ENCODE measurements at places on chromosomes 11 and 22.

- no peak for DNase-seq
Measured at GRCh38 chr11:76335842-76336241, 45.1 kb downstream of the THAP12 start.

DNA sequence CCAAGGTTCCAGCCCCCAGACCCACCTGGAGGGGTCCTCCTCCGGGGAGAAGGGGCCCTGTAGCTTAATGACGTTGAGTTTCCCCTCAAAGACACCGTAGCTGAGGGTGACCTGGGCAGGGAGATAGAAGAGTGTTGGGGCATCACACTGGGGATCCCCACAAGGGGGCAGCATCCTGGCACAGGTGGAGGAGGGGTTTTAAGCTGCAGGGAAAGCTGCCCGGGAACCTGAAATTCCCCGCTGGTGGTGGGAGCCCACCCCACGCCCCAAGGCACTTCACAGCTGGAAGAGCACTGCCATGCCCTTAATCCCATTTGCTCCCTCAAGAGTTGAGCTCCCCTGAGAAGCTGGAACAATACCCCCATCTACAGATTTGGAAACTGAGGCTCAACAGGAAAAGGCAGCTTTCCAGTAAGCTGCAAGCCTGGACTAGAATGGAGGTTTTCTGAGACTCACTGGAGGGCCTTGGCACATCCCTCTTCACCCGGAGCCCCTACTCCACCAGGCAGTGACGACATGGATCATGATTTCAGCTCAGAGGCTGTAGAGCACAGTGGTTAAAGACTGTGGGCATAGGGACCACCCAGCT, 13.7 kb downstream of the MFNG start:
- no peak for DNase-seq

- peak; percentile 10 for DNase-seq
Measured at GRCh38 chr11:116175707-116176106, 597.1 kb downstream of the BUD13 start.

GRCh38 chr22:30314915-30315314, 11.8 kb downstream of the TBC1D10A start:
- no peak for DNase-seq

DNA sequence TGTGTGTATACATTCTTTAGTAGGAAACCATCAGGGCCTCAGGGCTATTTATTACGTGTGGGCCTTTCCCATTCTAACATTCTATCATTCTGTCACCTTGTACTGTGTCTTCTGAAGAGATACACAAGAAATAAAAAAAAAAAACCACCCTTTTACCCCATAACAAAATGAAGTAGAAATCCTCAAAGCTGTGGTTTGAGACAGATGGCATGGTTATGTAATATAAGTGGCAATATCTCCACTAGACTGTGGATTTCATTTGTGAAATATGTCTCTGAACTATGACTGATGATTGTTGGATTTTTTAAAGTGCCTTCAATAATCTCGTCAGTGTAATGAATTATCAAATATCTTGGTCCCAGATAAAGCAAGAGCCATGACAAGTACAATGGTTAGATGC, 150.0 kb upstream of the BLID start:
- no peak for DNase-seq

DNA sequence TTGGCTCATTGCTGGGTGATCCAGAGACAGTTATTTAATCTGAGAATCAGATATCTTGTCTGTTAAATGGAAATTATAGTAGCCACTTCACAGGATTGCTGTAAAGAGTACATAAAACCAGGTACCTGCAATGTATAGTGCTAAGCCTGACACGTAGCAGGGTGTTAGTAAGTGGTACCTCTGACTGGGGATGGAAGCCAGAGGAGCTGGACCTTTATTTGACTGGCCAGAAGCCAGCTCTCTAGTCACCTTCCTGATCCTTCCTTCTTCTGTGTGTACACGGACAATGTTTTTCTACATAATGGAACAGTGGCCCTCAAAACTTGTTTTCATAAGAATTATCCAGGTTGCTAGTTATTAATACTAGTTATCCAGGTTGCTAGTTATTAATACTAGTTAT, 25.5 kb upstream of the EHF start:
- DNase-seq: no peak

Measured in NCI-H446 treated with DMSO at 0.1 percent for 48 hours (cell line).